AG10803 (cell line): ENCODE measurements at places on chromosomes 7 and 10.
A peak's percentile ranks its signal among the peaks of the same experiment; 100 is the strongest.

DNA sequence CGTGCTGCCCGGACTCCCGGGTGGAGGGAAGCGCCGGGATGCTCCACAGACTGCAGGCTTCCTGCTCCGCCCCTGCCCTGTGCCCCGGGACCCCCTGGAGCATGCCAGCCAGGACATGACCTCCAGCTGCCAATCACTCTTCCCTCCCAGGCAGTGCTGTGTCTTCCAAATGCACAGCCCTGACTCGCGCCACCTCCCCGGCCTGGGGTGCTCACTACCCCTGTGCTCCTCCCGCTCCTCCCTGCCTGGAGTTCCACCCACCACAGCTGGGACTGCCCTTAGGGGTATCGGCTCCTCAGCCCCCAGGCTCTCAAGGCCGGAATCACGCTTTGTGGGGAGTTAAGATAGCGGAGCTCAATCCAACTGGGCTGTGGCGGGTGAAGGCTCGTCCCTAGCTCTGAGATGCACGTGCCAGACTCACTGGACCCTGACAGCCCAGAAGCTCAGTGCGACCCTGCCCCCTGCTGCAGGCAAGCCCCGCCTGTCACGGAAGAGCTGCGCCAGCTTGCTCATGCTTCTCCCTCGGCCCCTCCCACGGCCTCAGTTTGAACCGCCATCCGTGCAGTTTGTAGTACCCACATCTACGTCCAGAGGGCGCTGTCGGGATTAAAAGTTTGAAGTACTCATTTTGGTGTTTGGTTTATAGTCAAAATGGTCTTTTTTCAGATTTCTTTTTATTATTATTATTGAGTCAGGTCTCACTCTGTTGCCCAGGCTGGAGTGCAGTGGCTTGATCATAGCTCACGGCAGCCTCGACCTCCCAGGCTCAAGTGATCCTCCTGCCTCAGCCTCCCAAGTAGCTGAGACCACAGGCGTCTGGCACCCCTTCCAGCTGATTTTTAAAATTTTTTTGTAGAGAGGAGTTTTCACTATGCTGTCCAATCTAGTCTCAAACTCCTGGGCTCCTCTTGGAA is 142.5 kb upstream of the TCERG1L start:
- no peak for DNase-seq

DNA sequence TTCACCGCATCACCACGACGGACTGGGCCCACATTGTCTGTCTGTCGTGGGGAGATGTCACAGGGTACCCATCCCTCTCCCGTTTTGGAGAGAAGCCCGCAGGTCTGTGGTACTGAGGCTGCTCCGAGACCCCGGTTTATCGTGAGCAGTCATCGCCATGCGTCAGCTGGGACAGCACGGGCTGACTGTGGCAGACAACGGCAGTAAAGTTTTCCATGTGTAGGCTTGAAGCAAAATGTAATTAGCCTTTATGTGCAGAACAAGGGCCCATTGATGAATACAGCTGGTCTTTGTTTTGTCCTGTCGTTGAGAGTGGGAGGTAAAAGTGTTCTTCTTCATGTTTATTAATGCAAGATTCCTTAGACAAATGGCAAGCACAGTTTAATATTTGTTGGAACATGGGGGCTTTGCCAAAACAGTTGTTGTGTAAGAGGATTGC is 167.4 kb upstream of the SH2B2 start:
- peak; percentile 28 for DNase-seq

GRCh38 chr10:110352930-110353243 is 48.2 kb upstream of the SMNDC1 start:
- no peak for DNase-seq

DNA sequence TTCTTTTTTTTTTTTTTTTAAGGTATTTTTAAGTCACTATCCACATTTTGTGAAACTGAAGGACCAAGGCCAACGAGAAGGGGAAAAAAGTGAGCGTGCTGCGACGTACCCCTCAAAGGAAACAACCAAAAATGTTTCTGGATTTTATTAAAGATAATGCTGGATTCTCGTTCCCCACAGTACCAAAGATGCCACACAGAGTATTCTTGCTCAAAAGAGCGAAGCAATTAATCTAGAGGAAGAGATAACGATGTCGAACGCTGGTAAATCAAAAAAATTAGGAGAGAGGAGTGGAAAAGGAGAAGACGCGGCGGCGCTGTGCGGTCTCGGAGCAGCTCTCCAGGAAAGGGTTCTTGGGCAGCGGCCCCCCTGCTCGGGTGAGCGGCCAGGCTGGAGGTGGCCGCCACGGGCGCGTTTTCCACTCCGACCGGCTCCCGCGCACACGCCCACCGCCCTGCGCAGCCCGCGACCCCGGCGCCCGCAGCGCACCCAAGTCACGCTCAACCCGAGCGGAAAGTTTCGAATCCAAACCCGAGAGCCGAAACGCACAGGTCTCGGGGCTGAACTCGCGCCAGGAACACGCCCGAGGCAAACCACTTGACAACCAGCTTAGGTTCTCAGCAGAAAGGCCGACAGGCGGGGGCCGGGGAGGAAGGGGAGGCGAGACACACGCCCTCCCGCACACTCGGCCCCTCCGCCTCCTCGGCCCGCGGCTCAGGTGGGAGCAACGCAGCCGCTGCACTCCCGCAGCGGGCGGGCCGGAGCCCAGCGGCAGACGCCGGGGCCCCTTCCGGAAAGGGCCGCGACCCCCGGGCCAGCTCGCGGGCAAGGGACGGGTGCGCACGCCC is 989 bp downstream of the SRPK2 start:
- DNase-seq, result peak; percentile 20

GRCh38 chr10:101040061-101040460 is 9.0 kb downstream of the SFXN3 start:
- DNase-seq, result no peak

DNA sequence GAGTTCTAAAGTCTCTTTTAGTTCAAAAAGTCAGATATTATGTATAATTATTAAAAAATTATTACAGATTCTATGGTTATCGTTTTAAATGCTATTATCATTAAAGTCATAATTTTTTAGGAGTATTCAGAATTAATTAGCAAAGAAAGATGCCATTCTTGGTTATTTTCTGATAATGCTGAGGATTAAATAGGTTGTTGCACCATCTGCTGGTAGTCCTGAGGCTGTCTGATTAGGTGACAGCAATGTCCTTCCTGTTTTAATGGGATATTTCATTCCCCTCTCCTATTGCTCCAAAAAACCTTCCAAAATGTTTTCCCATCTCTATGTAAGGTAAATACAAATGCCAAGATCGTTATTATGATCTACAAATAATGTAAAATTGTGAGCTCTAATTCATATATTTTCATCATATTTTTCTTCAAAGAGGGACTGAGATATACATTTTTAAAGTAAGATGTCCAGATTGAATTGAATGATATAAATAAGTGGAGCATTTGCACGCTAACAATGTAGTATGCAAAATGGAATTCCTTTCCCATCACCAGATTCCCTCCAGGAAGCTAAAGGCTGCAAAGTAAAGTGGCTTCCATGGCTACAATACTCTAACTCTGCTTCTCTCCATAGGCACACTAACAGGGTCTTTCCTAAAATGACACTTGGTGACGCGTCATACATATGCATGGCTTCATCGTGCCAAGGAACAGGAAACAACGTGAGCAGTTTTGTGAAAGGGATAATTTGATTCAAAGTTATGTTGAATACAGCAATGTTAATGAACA is 58.8 kb upstream of the AKR1E2 start:
- peak; percentile 56 for DNase-seq

- peak; percentile 44 for DNase-seq
Measured at GRCh38 chr7:91098566-91098965, 165.7 kb upstream of the FZD1 start.

DNA sequence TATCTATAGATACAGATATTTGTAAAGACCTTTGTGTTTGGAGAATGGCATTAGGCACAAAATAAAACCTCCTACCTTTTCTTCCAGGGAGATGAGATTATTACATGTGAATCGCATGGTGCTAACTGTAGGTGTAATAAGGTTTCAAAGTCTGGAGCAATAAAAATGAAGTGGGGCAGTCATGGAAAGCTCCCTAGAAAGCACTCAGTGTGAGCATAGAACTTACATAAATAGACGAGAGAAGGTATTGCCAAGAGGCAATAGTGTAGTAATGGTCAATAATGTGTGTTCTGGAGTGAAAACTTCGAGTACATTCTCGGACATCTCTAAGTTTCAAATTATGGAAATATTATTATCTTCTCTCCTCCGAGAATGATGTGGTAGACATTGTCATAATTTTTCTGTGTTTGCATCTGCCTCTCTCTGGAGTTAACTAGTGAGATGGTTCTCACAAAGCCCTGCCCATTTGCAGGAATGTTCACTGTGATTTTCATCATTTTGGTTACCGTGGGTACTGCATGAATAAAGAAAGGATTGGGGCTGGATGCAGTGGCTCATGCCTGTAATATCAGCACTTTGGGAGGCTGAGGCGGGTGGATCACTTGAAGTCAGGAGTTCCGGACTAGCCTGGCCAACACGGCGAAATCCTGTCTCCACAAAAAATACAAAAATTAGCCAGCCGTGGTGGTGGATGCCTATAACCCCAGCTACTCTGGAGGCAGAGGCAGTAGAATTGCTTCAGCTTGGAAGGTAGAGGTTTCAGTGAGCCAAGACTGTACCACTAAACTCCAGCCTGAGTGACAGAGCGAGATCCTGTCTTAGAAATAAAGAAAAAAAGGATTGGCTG is 10.6 kb downstream of the VIM start:
- peak; percentile 93 for DNase-seq

DNA sequence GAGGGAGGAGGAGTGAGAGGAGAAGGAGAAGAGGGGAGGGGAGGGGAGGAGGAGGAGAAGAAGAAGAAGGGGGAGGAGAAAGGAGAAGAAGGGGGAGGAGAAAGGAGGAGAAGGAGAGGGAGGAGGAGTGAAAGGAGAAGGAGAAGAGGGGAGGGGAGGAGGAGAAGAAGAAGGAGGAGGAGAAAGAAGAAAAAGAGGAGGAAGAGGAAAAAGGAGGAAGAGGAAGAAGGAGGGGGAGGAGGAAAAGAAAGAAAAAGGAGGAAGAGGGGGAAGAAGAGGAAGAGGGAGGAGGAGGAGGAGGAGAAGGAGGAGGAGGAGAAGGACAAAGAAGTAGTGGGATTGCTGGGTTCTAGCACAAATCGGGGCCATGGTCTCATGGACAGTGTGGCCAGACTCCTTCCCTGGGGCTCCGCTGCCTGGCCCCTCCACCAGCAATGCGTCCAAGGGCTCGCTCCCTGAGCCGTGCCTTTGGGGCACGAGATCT is 4.2 kb upstream of the MAFK start:
- no peak for DNase-seq

GRCh38 chr10:34378297-34378696 is 436.8 kb downstream of the PARD3 start:
- DNase-seq, result no peak

GRCh38 chr10:44779511-44779910 is 131.6 kb upstream of the TMEM72 start:
- DNase-seq, result no peak

GRCh38 chr10:124035928-124036558 is 57.4 kb downstream of the CHST15 start:
- DNase-seq, result no peak

DNA sequence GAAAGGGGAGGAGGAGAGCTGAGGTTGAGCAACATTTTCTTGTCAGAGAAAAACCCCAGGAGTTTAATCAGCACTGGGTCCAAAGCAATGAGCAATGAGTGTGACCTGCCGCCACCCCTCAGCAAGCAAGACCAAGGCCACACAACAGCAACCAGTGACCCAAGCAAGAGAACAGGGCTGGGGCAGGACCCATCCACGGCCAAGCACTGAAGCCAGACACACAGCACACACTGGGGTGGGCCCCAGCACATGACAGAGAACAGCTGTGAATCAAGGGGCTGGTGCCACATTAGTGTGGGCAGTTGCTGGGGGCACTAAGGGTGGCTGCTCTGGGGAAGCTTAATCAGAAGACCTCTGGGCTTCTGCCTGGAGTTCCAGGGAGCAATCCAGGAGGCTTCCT is 16.2 kb downstream of the TMEM72 start:
- DNase-seq, result peak; percentile 10

DNA sequence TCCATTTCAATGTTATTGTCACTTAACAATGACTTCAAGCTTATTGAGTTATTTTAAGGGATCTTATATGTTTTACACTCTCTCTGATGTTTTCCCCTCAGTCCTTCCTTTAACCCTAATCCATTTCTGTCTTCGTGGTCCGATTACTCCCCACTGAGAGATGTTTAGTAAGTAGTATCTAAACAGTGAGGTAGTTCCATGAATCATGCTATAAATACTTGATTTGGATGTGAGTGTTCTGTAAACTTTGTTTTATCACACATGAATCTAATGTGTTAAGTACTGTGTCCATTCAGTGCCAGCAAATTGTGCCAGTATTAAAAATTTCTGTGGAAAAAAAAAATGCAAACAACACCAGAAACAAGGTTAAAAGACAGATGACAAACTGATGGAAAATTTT is 18.6 kb downstream of the RPP30 start:
- DNase-seq, result peak; percentile 21
